ENCODE measurements at places on chromosomes 12 and 14. TPM values are rescaled to one million over a fixed set of nuclear protein-coding genes. Genes with fewer than 3 reads are reported as not detected.

DNA sequence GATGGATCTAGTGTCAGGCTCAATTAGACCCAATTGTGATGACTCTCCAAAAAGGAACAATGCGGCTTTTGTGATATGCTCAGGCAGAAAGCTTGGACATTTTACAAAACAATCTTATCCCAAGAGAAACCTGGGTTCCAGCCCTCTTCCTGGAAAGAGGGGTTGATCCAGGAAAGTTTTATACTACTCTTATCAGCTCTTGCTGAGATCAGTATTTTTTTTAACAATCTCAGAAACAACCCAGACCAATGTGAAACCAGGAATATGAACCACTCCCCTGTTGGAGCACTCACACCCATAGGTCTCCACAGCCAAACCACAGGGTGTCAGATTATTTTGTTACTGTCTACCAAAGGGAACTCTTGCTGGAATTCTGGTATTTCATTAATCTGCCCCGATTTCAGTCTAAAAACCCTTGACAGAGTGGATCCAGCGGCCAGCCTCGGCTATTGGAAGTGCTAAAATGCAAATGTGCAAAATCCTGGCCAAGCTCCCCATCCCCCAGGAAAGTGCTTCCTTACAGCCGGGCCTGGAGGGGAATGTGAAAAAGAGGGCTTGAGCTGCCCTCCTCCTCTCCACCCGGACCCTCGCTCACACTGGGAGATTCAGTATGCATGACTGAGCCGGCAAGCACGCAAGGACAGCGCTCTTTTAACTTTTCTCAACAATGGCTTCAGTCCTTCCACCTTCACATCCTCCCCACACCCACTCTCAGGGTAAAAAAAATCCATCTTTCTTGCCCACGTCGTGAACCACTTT is 4.0 kb downstream of the FBXL14 start:
- H3K27ac ChIP-seq: no peak overlapping the region
- no peaks in the 10 kb centered on the region for H3K27me3 ChIP-seq

- DNase-seq: no peak
- H3K27ac ChIP-seq: no peak overlapping the region
- H3K27me3 ChIP-seq: peaks cover 1% of the 10 kb centered on the region
- H3K4me3 ChIP-seq: no peak overlapping the region
- no peaks in the 10 kb centered on the region for H3K4me1 ChIP-seq
These were observed 5.7 kb upstream of the OAS3 start for GRCh38 chr12:112932485-112933128.

DNA sequence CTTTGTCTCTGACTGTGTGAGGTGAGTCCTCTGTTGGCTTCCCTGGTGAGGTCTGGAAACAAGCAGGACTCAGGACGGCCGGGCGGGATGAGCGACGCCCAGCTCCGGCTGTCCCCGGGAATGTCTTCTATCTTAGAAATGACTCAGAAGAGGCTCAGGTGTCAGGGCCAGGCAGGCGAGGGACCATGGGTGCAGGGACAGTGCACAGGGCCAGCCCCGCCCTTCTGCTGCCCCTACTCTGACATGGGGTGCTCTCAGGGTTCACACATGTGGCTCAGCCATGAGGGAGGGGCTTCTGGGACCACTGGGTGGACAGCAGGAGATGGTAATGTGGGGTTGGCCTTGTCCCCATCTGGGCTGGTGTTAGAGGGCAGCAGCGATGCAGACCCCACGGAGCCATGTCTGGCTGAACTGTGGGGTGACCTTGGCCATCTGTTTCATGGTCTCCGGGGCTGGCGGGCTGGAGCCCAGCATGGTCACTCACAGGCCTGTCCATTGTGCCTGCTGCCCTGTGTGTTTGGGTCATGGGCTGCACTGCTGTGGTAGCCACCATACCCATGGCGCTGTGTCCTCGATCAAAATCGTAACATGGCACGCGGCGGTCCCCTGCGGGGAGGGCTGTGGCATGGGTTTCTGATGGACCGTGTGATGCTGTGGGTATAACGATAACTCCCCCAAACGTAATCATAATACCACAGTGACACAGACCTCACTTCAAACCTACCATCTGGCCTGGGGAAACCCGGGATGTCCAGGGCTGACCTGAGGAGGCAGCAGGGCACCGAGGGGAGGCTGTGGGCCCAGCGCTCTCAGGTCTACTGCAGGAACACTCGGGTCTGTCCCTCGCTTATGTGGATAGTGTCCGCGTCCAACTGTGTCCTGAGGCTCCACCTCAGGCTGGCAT is 368.8 kb downstream of the TMEM121 start:
- H3K27ac ChIP-seq: no peak overlapping the region
- no peaks in the 10 kb centered on the region for H3K27me3 ChIP-seq
- no peaks in the 10 kb centered on the region for H3K4me1 ChIP-seq

GRCh38 chr14:104228221-104228620 is 89.8 kb downstream of the KIF26A start:
- no peaks in the 10 kb centered on the region for H3K27me3 ChIP-seq
- H3K27ac ChIP-seq: no peak overlapping the region
- H3K4me3 ChIP-seq: no peak overlapping the region
- DNase-seq: no peak
- H3K4me1 ChIP-seq: no peaks in the 10 kb centered on the region

GRCh38 chr14:87042354-87042753 is 950.6 kb downstream of the GALC start:
- no peaks in the 10 kb centered on the region for H3K36me3 ChIP-seq
- no peak overlapping the region for H3K27ac ChIP-seq
- H3K27me3 ChIP-seq: no peaks in the 10 kb centered on the region
- H3K4me3 ChIP-seq: no peak overlapping the region
- H3K4me1 ChIP-seq: no peaks in the 10 kb centered on the region

- H3K27ac ChIP-seq: no peak overlapping the region
- no peak overlapping the region for H3K4me3 ChIP-seq
- no peaks in the 10 kb centered on the region for H3K4me1 ChIP-seq
- no peaks in the 10 kb centered on the region for H3K27me3 ChIP-seq
- no peaks in the 10 kb centered on the region for H3K36me3 ChIP-seq
These were observed 1538.3 kb upstream of the SEL1L start for GRCh38 chr14:83071888-83072501.

Gene DTX1
- polyA plus RNA-seq: 0.11 TPM

Gene TAS2R9
- not detected for polyA plus RNA-seq

- H3K36me3 ChIP-seq: no peaks in the 10 kb centered on the region
- no peak overlapping the region for H3K27ac ChIP-seq
- H3K4me1 ChIP-seq: no peaks in the 10 kb centered on the region
- H3K4me3 ChIP-seq: no peak overlapping the region
These were observed 59.0 kb downstream of the GAS2L3 start for GRCh38 chr12:100632445-100632892.

- peak overlapping the region; percentile 74 for H3K27ac ChIP-seq
- H3K36me3 ChIP-seq: peaks cover 3% of the 10 kb centered on the region
- no peaks in the 10 kb centered on the region for H3K27me3 ChIP-seq
- DNase-seq: peak; percentile 52
These were observed 11.8 kb downstream of the ATG14 start for GRCh38 chr14:55399852-55400251.
